ENCODE measurements at places on chromosomes 1 and 21.
A peak's percentile ranks its signal among the peaks of the same experiment; 100 is the strongest.

DNA sequence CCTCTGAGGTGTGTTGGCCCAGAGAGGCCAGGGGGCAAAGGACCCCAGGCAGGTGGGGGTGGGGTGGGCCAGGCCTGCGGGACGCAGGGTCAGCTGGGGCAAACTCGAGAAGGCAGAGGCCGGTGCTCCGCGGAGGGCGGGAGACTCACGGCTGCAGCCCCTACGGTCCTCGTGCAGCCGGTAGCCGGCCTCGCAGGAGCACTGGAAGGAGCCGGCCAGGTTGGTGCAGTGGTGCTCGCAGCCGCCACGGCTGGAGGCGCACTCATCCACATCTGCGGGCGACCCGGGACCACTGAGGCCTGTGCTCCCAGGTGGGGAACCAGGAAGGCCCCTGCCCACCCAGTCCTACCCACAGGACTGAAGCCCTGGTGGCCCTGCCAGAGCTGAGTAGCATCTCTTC is 55.3 kb downstream of the ARHGEF16 start:
- no peak for DNase-seq

- no peak for DNase-seq
Observed at GRCh38 chr1:109167001-109167506, 46.7 kb upstream of the SARS1 start.

GRCh38 chr21:33769057-33769456 is 126.8 kb downstream of the ITSN1 start:
- no peak for DNase-seq

- DNase-seq = no peak
Observed at GRCh38 chr1:27503844-27504587, 14.0 kb upstream of the WASF2 start.

DNA sequence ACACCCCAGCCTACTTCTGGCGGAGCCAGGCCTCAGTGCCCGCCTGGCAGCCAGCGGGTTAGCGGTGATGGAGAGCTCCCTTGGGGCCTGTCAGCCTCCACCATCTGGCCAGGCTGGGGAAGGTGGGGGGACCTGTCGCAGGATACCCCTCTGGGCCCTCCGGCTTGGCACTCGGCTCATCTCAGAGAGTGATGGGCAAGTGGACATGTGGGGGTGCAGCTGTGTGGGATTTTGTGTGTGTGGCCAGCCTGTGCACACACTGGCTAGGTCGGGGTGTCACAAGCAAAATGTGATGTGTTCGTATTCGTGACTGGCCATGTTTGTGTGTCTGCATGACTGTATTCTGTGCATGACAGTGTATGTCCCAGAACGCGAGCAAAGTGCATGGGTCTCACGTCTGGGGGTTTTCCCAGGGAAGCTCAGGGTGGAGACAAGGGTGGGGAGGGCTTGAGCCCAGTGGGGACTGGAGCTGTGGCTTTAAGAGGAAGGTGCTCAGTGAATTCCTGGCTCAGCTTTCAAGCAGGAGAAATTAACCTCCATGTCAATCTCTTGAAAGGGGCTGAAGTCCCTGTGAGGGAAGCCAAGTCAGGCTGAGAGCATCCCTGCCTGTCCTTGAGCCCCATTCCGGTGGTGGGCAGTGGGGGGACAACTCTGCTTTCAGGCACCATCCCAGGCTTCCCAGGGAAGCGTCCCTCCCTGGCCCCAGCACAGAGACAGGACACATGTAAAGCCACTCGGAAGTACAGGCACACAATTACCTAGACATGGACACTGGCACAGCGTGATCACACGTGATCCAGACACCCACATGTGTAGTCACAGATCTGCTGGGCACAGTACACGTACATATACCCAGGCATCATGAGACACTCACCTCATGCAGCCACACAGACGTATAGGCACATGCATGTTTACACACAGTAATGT is 21.1 kb upstream of the ADGRB2 start:
- peak; percentile 14 for DNase-seq

DNA sequence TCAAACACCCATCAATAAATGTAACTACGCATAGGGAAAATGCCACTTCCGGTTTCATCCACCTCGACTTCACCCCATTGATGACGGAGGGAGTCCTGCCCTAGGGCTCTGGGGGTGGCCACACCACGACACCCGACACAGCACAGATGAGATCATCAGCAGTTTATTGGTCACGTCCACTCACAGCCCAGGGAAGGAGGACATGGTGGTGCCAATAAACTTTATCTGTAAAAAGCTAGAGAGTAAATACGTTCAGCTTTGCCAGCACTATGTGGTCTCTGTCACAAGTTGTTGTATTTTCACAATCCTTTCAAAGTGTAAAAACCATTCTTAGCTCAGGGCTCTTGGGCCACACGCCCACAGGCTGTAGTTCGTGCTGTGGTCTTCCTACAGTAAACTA is 16.3 kb downstream of the SETD4 start:
- DNase-seq = no peak

DNA sequence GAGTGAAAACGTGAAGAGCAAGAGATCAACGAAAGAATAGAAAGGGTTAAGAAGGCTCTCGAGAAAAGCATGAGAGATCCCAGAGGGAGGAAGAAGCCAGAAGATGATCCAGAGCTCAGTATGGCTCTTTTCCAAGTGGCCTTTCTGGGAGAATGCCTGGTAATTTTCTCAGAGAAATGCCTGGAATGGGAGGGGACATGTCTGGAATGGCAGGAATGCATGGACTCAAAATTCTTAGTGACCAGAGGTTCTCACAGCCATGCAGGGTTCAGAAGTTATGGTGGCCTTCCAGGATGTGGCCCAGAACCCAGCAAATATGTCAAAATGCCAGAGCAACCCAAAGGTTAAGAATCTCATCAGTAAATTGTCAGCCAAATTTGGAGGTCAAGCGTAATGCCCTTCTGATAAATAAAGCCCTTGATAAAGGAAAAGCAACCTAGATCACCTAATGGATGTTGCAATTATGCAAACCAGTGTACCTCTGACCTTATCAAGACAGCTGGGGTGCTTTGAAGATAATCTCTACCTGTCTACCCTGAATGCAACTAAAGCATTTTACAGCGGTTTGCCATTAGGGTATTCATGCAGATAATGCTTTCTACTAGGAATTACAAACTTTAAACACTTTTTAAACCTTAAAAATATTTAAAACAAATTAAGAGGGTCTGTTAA is 53.1 kb downstream of the NBPF6 start:
- no peak for DNase-seq

DNA sequence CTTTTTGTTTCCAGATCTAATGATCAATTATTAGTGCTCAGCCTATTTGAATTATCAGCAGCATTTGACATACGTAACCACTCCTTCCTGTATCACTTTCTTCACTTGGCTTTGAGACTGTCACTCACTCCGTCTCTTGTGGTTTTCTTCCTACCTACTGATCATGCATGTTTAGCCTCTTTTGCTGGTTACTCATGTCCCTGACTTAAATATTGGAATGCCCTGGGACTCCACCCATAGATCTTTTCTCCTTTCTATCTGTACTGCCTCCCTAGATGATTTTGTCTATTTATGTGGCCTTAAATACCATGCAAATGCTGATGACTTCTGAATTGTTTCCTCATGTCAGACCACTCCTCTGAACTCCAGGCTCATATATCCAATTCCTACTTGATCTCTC is 57.7 kb upstream of the PDE4B start:
- no peak for DNase-seq

GRCh38 chr1:219119839-219120238 is 53.8 kb upstream of the LYPLAL1 start:
- no peak for DNase-seq

- DNase-seq = no peak
Observed at GRCh38 chr1:152191711-152192110, 32.3 kb downstream of the HRNR start.

- DNase-seq = no peak
Observed at GRCh38 chr1:100955322-100955721, 59.4 kb downstream of the SLC30A7 start.

- no peak for DNase-seq
Observed at GRCh38 chr1:184380468-184380867, 6.4 kb upstream of the C1orf21 start.

DNA sequence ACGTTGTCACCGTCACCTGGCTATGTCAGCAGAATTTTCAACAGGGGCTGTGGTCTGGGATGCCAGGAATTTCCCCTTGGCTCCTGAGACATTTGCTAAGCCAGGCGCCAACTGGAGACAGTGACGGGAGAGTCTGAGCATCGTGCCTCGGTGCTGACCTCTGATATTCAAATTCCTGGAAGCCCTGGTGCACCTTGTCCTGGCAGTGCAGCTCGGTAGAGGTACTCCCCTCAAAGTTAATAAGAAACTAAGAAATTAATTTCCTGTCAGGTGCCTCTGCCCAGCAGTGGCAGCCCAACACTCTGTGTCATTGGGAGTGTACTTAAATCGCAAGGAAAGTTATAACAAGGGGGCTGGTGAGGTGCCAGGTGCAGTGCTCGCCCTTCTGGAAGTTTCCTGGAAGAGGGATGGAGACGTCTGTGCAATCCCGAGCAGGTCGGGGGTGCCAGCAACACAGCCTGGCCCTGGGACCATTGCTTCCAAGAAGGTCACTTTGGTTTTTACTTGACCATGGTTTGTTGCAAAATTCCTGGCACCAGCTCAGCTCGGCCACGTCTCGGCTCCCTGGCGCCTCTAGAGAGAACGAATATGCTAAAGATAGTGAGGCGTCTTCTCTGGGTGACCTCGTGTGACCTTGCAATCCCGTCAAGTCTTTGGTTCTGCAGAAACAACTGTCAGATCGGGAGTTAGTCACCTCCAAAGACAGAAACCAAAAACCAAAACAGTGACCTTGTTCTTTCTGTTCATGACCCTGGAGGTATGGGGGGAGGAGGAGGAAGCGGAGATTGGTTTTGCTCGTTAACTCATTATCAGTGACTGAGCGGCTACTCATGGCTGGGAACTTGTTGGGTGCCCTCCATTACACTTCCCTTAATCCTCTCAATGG is 149.5 kb upstream of the VAMP3 start:
- DNase-seq = no peak

- DNase-seq = no peak
Observed at GRCh38 chr1:37794372-37795339, 1.0 kb downstream of the MANEAL start.

GRCh38 chr1:79441238-79441637 is 434.7 kb upstream of the ADGRL4 start:
- DNase-seq = no peak

- no peak for DNase-seq
Observed at GRCh38 chr1:145917595-145917994, 922 bp downstream of the PEX11B start.

DNA sequence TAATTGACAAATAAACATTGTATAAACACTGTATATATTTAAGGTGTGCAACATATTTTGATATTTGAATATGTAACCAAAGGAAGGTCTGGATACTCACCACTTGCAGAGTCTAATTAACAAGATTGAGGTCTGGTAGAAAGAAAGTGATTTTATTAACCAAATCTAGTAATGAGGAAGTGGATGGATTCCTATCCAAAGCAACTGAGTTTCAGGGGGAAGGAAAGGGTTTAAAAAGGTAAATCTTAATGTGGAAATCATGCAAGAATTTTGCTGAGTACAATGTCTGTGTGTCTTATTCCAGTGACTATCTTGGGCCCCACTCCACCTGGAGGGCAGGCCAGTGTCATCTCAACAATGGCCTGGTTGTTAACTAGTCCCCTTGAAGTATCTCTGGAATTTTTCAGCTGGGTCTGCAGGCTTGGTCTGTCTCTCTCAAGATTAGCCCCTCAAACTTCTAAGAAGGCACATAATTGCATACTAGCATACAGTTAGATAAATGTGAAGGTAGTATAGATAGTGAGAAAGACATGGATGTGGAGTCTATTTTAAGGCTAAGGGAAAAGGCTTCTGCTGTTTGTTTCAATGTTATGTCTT is 262.7 kb upstream of the RGS18 start:
- DNase-seq = no peak

DNA sequence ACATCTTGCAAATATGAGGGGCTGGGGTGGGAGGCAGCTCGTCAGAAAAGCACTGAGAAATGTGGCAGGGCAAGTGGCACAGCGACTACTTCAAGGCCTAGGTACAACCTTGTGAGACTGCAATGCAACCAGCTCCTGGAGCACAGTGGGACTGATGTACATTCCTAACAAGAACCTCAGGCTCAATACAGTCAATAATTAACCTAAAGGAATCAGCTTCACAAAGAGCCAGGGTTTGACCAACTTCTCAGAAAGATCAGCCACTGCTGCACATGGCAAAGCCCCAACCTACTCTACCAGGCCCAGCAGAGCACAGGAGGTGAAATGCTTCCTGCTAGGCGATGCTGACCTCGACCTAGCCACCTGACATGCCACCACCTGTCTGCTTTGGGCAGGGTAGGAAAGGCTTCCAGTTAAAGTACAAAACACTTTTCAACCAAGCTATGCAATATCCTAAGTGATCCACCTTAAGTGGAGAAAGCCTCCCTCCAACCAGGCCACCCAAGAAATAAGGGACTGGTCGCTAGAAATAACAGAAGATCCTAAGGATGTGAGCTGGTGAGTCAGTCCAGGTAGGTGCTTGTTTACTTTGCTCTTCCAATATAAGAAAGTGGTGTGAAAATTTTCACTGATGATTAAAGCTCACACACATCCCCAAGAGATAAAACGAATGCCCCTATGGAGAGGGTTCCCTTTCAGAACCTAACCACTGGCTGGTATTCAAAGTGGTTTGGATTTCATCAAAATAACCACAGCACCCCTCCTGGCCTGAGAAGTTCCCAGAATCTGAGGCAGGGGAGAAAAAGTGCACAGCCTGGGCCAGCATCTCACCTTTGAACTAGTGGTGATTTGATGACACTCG is 2.1 kb downstream of the RIPK4 start:
- DNase-seq = no peak

GRCh38 chr1:174359454-174359805 is 88.3 kb upstream of the GPR52 start:
- DNase-seq = no peak

- no peak for DNase-seq
Observed at GRCh38 chr1:59596432-59596831, 218.3 kb upstream of the HOOK1 start.

- DNase-seq = no peak
Observed at GRCh38 chr21:43899307-43900077, 34.5 kb downstream of the AGPAT3 start.

DNA sequence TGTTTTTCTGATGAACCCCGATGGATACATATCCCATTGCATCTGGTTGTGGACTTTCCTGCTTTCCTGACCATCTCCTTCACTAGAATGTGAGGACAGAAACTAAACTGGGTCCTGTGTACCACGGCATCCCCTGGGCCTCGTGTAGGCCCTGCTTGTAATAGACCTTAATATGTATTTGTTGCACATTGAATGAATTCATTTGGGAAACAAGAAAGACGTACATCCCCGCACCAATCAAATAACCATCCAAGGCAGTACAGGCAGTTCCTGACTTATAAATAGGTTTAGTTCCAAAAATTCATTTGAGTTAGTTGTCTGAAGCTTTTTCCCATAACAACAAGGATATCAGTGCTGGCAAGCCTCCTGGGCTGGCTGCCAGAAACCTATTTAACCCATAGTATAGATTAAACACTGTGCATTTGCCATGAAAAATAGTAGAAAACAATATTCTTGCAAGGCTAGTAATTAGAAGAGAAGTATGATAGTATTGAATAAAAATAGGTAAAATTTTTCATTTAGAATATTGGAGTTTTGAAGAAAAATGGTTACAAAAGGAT is 81.8 kb upstream of the CD34 start:
- DNase-seq = no peak
